ENCODE measurements at places on chromosomes 2 and 18. TPM values are rescaled to one million over a fixed set of nuclear protein-coding genes. Genes with fewer than 3 reads are reported as not detected.

Gene CXCR2
- total RNA-seq, result 0.47 TPM

Gene MFSD2B
- total RNA-seq, result 26.1 TPM

GRCh38 chr2:71933467-71934319 is 214.0 kb downstream of the CYP26B1 start:
- peak; percentile 31 for DNase-seq

DNA sequence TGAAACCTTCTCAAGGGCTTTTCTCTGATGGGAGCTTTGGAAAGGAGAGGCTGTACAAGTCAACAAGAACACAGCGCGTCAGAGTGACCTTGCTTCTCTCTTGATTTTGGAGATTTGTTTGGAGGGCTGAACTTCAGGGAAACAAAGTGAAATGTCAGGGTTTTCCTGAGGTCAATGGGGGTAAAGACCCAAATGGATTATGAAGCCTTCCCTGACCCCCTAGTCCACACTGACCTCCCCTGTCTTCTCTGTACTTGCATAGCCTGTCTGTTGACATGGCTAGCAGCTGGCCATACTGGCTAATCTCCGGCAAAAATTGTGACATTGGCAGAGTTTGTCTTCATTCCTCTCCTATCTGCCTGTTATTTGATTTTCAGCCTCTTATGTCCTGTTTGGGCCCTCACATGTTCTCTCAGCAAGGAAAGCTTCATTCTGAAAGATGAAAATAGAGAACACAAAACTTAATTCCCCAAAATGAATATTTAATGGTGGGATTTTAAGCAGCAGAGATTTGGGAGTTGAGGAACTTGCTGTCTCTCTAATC is 149.3 kb upstream of the HAAO start:
- DNase-seq, result no peak

DNA sequence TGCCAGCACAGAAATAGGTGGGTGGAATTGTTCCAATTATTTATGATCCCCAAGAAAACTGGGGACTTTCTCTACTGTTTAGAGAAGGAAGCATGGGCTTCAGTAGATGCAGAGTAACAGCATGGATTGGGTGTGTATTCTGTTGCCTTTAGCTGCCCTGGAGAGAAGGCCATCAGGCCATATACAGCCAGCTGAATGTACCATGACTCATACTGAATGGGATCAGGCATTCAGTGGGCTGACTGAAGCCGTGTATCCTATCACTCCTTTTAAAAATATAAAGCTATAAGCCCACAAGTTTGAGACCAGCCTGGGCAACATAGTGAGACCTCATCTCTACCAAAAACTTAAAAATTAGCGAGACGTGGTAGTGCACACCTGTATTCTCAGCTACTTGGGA is 16.7 kb upstream of the PLEKHM3 start:
- DNase-seq, result no peak

- no peak for DNase-seq
Measured at GRCh38 chr18:2070631-2071030, 500.7 kb downstream of the METTL4 start.

- DNase-seq, result no peak
Measured at GRCh38 chr18:4024702-4025101, 430.4 kb downstream of the DLGAP1 start.

GRCh38 chr2:193703411-193703810 is 1508.7 kb upstream of the TMEFF2 start:
- DNase-seq, result no peak

DNA sequence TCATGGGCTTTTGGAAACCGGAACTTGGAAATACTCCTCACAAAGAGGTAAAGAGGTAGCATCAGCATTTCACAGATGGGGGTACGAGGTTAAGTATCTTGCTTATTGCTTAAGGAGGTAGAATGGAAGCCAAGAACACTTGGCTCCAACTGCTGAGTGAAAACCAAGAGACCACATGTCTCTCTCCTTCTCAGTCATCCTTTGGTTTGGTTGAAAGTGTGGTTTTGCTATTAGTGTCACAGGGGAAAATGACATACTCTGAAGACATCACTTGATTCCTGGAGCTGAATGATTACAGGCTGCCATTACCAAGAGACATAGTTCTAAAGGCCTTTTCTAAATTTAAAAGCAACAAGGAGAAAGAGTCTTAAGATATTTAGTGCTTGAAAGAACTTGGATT is 41.5 kb downstream of the ANTXR1 start:
- DNase-seq, result no peak

GRCh38 chr2:233766416-233766815 is 6.3 kb downstream of the UGT1A1 start:
- DNase-seq, result no peak

GRCh38 chr2:98472132-98472650 is 27.5 kb downstream of the INPP4A start:
- no peak for DNase-seq

DNA sequence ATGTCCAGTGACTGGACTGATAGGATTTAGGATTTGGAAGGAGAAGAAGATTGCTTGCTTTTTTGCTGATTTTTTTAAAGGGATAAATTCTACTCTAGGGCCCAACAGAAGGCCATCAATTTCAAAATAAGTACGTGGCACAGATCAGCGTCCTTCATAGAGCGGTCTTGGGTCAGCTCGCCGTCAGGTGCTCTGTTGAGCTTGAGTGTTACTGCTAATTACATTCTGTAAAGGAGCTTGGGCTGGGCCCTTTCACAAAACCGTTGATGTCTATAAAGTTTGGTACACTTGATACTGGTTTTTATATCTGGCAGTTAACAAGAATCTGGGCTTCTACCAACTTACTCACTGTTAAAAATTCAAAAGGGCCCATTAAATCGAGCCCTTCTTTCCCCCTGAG is 45.4 kb downstream of the ARMC9 start:
- DNase-seq, result no peak

DNA sequence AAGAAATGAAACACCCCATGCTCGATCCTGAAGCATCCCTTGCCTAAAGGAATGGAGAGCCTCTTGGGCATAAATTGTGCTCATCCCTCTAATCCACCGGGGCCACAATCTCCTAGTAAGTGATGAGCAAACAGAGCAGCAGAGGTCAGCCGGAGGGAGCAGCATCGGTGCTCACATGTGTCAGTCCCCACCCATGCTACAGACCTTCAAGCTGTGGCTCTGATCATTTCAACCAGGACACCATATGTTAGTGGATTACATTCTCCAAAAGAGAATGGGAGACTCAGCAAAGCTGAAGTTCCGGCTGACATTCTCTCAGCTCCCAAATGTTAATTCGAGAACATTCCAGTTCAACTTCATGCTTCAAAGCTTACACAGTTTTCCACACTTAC is 75.6 kb downstream of the AAK1 start:
- no peak for DNase-seq

GRCh38 chr2:23746141-23746863 is 180.6 kb downstream of the ATAD2B start:
- no peak for DNase-seq
